IPS DF 6.9 (cell line): ENCODE measurements at places on chromosomes 6 and 20.

DNA sequence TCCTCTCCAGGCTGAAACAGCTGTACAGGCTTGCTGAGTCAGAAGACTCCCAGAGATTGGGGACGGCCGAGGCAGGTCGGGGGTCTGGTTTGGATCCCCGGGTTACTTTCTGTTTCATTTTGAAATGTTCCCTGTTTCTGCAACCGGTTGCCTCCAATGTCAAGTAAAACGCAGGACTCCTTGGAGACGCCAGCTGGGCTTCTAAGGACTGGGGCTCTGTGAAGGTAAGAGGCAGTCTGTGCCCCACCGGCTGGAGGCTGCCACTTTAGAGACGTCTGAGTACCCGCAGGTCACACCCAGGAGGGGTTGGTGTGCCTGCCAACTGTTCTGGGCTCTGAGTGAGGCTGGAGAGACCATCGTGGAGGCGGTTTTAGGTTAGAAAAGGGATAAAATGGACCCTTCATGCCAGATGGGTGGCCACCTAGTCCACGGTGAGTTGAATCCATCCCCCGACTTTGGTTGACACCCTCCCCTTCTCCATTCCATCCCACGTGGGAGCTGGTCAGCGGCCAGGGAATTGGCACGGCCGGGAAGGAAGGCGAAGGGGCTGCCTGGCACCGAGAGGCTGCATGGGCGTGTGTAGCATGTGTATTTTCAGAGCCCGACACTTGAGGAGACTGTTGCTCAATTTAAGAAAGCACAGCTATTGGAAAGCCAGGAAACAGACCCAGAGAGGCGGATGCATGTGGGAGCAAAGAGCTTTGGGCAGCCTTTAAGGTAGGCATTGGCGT lies 240.9 kb downstream of the PHACTR1 start:
- no peak for DNase-seq

GRCh38 chr20:53926428-53927028 lies 143.9 kb downstream of the BCAS1 start:
- no peak for DNase-seq

- no peak for DNase-seq
Measured at GRCh38 chr6:122476131-122476530, 4.5 kb upstream of the SERINC1 start.

DNA sequence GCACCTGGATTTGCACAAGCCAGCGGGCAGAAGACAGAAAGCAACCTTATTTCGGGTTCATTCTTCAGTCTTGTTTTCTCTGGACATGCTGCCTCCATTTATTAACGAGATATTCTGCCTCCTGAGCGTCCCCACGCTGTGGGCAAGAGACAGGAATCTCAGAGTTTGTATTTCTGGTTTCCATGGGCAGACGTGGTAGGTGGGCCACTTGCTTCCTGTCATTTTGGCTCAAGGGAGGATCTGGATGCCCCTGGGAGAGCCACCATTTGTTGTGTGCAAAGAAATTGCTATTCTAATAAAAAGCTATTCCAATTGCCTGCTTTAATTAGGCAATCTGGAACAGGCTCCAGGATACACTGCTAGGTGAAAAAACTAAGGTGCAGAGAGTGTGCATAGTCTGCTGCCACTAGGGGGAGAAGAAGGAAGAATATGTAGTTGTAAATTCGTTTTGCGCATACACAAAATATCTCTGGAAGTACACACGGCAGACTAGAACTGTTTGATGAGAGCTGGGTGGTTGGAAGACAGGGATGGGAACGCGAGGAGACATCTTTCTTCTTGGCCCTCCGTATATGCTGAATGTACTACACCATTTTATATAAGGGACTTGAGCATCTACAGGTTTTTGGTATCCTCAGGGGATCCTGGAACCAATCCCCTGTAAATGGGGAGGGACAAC lies 30.1 kb upstream of the SLC16A10 start:
- no peak for DNase-seq

DNA sequence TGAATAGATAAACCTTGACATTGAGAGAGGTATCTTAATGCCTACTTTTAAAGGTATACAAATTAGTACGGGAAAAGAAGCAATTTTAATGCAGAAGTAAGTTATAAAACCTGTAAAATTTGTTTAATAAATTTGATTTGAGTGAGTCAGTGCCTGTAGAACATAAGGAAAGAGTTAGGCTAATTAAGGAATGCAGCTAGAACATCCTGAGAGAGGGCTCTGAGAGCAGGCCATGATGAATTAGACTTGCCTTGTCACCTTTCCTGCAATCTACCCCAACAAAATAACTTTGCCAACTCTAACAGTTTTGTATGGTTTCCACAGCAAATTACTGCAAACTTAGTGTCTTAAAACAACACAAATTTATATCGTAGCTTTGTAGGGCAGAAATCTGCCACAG lies 700.8 kb downstream of the RFPL4B start:
- no peak for DNase-seq

- no peak for DNase-seq
Measured at GRCh38 chr6:165822501-165822900, 159.5 kb upstream of the PDE10A start.

GRCh38 chr6:109795994-109796555 lies 105.0 kb downstream of the FIG4 start:
- no peak for DNase-seq

DNA sequence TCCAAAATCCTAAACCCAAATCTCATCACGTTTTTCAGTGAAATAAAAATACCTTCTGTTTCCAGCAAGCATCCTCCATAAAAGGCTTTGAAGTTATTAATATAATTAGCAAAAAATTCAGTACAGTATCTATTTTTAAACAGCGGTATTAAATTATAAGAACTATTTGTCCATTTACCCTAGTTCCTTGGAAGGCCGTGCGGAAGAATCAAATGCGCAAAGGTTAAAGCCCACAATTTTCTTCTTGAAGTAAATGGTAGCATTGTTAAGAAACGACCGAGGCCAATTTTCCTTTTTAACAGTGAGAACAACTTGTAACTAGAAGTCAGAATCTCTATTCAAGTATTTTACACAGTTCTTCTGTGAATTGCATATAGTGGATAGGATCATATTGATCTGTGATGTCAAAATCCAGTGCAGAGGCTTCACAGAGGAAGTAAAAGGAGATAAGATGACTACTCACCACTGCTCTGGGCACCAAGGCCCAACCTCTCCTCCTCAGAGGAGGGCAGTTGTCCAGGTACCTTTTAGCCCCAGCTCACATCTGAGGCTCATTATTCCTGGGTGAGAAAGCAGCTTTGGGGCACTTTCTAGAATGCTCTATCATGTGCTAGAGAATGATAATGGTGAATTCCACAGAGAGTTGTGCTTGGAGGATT lies 36.3 kb downstream of the TNFAIP3 start:
- no peak for DNase-seq

DNA sequence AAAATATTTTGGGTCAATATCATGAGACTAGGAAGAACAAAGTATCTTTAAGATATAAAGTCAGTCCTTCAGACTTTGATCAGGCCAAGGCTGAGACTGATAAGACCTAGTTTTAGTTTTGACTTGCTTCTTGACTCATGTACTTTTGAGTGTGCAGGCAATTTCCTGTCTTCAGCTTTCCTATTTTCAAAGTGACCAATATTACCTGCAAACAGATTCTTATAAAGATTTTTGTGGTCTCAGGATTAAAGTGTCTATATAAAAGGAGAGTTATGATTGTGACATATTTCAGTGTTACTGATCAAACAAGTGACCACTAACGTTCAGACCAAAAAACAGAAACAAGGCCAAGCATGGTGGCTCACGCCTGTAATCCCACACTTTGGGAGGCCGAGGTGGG lies 36.0 kb upstream of the AKIRIN2 start:
- DNase-seq: no peak
